OCI-M1 (cell line): ENCODE measurements at places on chromosomes 6 and 20.

- no peak for DNase-seq
Observed at GRCh38 chr6:164085091-164086075, 670.9 kb downstream of the QKI start.

- peak; percentile 77 for DNase-seq
Observed at GRCh38 chr6:43823879-43824702, 54.1 kb downstream of the VEGFA start.

GRCh38 chr6:6058054-6058444 lies 51.3 kb upstream of the NRN1 start:
- DNase-seq = no peak

DNA sequence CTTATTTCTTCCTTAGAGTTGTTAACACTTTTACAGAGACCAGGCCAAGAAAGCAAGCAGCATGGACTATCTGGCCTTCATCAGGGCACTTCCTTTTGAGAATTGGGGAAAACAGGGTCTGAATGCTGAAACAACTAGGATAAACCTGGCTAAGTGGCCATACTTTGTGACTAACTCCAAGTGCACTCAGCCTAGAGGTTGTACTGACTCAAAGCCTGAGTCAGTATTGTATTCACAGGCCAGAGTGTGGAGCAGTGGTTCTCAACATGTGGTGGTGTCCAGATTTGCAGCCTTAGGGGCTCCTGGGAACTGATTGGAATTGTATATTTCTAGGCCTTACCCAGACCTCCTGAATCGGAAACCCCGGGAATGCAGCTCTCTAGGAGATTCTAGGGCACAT lies 20.1 kb downstream of the SEC23B start:
- DNase-seq = no peak

DNA sequence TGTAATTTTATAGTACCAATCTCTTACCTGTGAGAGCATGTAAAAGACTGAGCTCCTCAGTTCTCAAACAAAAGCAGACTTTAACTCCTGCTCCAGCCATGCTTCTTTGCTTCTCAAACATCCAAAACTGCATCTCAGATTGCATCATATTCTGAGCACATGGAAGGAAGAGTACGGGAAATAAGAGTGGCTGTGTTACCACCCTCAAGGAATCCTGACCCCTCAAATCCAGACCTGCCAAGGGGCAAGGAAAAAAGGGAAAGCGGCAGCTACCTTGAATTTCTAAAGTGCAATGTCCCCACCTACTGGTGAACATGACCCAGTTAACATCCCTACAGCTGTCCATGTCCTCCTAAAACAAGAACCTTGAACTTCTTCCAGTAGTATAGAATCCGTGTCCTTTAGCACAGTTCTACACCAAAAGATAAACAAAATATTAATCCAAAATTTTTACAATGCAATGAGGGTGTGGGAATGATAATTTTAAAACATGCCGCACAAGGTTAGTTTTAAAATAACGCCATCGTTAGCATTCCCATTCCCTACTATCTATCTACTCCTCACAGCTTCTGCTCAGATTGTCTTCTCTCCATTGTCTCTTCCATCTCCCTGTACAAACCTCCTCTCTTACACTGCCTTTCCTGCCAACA lies 34.1 kb upstream of the HLA-DQB1 start:
- peak; percentile 73 for DNase-seq

- no peak for DNase-seq
Observed at GRCh38 chr6:35079311-35080000, 61.7 kb downstream of the TCP11 start.

DNA sequence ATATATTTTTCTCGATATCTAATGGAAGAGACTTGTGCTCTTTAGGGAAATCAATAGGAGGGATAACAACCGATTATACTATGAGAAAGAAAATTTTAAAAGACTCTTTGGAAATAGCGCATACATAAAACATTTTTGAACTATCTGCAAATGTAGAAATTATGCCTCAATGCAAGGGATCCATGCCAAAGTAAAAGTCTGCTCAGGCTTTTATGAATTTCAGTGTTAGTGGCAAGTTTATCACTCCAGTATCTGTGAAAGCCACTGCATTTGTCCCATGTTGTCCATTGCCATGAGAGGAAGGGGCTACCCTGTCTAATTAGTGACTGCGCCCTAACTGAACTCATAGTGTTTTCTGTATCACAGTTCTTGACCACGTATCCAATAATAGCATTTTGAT lies 81.4 kb downstream of the TSHZ2 start:
- DNase-seq = no peak

- peak; percentile 81 for DNase-seq
Observed at GRCh38 chr6:118263921-118264486, 284.1 kb upstream of the PLN start.

DNA sequence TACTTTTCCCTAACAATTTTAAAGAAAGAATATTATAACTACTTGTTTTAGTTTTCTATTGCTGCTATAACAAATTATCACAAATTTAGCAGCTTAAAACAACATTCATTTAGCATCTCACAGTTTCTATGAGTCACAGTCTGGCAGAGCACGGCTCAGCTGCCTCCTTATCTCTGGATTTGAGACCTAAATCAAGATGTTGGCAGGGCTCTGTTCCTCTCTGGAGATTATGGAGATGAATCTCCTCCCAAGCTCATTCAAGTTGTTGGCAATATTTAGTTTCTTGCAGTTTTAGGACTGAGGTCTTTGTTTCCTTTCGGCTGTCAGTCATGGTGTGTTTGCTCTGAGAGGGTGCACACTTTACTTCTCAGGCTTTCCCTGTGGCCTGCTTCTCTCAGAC lies 1065.8 kb upstream of the EYS start:
- peak; percentile 32 for DNase-seq

DNA sequence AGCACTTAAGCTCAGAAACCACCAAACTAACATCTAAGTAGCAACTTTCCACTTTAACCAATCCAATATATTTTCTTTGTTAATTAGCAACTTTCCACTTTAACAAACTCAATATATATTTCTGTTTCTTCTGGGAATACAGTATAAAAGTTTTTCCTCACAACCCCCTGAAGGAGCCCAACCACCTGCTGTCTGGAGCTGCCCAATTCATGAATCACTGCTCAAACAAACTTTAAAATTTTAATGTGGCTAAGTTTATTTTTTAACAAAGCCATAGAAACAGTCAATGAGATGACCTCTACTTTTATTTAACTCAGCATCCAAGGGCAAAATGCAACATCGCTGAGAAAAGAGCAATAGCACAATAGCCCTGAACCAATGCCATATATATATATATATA lies 500.1 kb downstream of the EPM2A start:
- no peak for DNase-seq

DNA sequence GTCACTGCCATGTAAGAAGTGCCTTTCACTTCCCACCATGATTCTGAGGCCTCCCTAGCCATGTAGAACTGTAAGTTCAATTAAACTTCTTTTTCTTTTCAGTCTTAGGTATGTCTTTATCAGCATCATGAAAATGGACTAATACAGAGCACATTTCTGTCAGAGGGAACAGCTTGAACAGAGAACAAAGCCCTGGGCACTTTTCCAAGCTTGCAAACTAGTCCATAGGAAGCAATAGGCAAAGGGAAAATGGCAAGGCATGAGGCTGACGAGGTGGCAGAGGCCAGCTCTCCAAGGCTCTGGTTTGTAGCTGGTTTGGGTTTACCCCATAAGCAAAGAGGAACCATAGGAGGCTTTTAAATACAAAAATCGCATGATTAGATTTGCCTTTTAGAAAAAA lies 185.1 kb upstream of the HDDC2 start:
- no peak for DNase-seq

DNA sequence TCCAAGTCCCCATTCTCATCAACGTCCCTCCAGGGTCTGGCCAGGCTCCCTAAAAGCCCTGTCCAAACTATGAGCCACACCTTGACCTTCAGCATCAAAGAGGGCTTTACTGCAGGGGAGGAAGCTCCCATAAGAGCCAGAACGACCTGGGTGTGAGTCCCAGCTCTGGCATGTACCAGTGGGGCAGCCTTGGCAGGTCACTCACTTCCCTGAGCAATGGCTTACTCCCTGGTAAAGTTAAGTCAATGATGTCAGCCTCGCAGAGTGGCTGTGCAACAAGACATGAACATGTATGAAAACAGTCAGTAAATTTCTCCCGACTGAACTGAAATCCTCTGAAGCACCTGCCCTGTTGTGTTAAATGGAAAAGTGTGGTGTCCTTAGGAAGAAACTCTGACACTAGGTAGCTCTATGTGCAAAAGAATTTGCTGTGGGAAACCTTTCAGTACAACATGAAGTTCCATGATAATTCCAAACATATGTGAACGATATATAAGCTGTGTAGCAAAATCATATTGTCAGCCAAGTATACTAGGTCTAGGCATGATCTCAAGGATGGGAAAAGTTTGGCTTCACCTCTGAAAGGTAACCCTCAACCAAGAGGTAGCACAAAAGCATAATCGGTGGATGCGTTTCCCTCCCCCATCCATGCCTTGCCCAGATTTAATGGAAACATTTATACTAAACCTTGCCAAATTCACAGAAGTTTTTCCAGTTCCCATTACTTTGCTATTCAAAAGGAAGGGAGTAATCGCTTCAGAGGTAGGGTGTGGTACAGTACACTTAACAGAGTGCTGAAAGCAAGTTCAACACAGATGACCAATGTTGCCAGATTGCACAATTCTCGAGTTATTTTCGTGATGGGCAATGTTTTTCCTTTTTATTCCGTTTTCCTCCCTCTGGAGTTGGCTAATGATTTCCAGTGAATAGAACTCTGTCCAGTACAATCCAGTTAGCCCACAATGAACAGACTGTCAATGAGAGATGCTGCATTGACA lies 49.0 kb upstream of the RANBP9 start:
- no peak for DNase-seq

- no peak for DNase-seq
Observed at GRCh38 chr6:166980738-166981137, 18.5 kb upstream of the CEP43 start.

DNA sequence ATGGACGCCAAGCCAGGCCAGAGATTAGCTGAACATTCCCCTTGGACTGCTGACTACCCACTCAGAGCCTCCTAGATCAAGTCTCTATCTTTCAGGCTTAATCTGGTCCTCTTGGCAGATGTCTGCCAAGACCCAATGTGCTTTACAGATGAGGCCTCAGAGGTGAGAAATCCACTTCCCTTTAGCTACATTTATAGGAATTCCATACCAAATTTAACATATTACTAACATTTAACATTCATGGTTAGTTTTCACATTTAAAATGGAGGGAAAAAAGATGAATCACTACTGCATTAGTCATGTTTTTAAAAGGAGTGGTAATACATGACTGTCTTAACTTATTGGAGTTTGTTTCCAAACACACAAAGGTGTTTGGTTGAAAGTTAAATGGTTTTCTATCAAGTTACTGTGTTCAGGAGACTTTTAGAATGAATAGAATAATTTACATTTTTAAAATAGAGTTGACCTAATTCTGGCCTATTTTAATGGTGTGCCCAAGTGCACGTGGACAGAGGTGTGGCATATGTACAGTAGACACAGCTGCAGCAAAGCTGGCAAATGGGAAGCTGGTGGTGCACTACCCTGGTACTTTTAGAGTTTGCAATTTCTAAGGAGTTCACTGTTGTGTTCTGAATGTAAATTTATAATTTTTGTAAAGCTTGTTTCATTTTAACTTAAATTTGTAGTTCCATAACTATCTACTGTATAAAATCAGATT lies 41.9 kb upstream of the CALHM6 start:
- DNase-seq = no peak

GRCh38 chr20:46751856-46752255 lies 42.4 kb downstream of the SLC2A10 start:
- no peak for DNase-seq

DNA sequence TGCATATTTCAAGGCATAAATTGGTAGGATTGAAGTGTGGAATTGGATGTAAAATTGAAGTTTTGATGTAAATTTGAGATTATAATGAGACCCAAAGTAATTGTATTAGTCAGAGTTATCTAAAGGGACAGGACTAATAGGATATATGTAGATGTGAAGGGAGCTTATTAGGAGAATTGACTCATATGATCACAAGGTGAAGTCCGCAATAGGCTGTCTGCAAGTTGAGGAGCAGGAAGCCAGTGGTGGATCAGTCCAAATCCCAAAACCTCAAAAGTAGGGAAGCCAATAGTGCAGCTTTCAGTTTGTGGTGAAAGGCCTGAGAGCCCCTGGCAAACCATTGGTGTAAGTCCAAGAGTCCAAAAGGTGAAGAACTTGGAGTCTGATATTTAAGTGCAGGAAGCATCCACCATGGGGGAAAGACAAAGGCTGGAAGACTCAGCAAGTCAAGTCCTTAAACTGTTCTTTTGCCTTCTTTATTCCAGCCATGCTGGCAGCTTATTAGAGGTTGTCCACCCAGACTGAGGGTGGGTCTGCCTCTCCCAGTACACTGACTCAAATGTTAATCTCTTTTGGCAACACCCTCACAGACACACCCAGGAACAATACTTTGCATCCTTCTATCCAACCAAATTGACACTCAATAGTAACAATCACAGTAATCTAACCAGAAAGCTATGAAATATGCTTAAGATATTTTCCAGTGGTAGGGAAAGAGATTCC lies 442.6 kb upstream of the PTCHD4 start:
- DNase-seq = no peak

GRCh38 chr6:9420316-9421015 lies 985.1 kb upstream of the SLC35B3 start:
- DNase-seq = no peak

- no peak for DNase-seq
Observed at GRCh38 chr6:168280020-168280898, 39.3 kb downstream of the DACT2 start.

DNA sequence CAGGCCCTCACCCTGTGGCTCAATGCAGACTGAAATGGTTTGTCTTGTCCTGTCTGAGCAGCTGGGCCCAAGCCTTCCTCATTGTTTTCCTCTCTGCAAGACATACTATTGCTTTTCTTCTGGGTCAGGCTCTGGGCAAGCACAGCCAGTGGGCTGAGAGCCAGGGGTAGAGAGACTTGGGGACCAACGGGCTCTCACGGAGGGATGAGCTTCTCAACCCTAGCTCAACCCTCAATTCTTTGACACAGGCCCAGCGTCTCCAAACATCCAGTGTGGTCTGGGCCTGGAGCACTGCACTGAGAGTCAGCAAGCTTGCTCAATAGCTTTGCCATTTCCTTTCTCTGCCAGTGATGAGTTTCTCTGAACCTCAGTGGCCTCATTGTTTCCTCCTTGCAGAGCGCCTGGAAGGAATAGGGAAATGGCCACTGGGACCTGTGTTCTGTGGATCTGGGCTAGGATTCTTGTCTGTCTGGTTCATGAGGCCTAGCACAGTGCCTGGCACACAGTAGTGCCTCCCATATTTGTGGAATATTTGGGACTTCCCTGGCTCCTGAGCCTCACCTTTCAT lies 9.3 kb downstream of the ANGPT4 start:
- DNase-seq = no peak

GRCh38 chr20:59598625-59599310 lies 5.6 kb upstream of the PHACTR3 start:
- DNase-seq = peak; percentile 42

GRCh38 chr6:29355603-29356002 lies 13.1 kb downstream of the OR5V1 start:
- peak; percentile 8 for DNase-seq

GRCh38 chr6:71513036-71513435 lies 224.4 kb downstream of the OGFRL1 start:
- DNase-seq = no peak

- DNase-seq = no peak
Observed at GRCh38 chr20:37726321-37726720, 32.5 kb downstream of the CTNNBL1 start.
